Dermis microvascular lymphatic vessel endothelial cell (primary cell): ENCODE measurements at places on chromosomes 5 and 9. TPM values are rescaled to one million over a fixed set of nuclear protein-coding genes. Genes with fewer than 3 reads are reported as not detected.

DIPK1B gene
- 70.8 and 93.8 TPM in 2 replicates for total RNA-seq

TAF11L13 gene
- total RNA-seq = not detected in 2 replicates

POMT1 gene
- 21.1 and 28.4 TPM in 2 replicates for total RNA-seq

LIFR gene
- 31.3 and 31.9 TPM in 2 replicates for total RNA-seq

OR1Q1 gene
- total RNA-seq = not detected in 2 replicates

NR4A3 gene
- under 0.01 TPM in 2 replicates for total RNA-seq

DNA sequence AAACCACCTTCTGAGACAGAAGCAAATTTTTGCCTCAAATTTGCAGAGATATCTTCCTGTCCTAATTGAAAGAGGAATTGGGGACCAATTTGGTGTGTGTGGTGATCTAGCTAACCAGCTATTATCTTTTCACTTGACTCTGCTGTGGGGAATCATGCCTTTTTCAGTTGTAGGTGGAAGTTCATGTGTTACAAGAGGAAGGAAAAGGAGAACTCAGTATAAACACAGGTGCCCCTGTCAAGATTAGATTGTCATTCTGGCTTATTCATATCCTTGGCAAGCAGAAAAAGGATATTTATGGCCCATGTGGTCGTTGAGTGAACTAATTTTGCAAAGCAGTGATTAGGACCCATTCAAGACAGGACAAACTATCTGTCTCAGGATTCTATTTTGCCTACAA is 336.8 kb upstream of the SLC30A5 start:
- no peak for DNase-seq

DNA sequence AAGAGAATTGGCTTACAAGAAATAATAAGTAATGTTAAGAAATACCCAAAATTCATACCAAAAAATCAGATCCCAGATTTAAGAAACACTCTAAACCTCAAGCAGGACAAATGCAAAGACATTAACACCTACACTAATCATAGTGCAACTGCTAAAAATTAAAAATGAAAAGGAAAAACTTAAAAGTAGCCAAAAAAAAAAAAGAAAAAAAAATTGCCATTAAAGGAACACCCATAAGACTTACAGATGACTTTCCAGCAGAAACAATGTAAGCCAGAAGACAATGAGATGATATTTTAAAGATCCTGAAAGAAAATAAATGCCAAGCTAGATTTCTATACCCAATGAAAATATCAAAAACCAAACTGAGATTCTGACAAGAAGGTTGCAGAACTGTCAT is 101.5 kb downstream of the DENND1A start:
- DNase-seq = no peak

- DNase-seq = peak; percentile 69
Measured at GRCh38 chr9:105608721-105609598, 51.0 kb downstream of the FKTN start.

DNA sequence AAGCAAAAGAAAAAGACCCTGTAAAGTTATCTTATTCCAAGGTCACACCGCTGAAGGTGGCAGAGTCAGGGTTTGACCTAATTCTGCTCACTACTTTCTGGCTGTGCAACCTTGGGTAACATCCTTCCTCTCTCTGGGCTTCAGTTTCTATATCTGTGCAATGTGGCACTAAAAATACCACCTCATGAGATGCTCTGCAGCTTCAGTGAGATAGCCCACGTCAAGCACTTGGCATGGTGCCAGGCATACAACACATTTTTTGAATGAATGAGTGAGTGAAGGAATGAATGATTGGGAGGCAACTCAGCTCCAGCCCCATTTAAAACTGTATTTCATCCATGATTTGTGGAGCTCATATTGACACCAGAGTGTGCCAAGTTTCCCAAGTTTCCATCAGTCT is 62.3 kb downstream of the FOXI1 start:
- DNase-seq = no peak
